ENCODE measurements at places on chromosomes 11 and 22.

DNA sequence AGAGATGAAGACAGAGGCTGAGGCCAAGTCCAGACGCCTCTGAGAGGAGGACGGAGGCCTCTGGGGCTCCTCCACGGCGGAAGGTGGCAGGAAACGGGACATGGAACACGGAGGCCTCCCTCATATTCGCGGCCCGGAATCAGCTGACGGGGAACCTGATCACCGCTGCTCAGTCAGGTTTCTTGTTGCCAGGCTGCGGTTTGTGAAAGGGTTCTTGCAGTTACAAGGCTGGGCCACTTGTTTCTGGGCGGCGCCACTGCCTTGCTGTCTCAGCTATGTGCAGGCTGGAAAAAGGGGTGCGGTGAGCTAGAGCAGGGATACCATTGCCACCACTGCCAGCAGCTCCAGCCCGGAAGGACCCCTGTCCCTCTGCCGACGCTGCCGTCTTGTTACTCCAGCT is 10.0 kb upstream of the MMP1 start:
- no peak for DNase-seq

DNA sequence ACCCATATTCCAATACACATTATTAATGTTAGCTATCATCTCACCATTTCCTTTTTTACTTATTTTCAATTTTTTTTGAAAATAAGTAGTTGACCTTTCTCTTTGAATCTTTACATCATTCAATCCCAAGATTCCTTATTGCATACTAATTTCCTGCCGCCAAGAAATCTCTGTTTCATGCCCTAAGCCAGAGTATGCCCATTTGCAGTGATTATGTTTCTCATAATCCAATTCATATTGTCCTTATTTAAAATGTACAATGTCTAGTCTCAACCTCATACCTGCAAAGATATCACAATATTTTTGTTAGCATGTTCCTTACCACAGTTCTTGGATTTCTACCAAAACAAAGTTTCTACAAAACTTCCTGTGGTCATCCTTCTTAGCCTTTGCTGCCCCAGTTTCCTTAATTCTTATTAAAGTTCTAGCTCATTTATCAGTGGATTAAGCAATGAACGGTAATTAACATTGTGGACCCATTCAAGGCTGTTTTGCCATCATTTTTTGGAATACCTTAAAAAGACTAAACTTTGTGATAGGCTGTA is 75.3 kb downstream of the CD44 start:
- no peak for DNase-seq

- DNase-seq = no peak
These were observed 438 bp upstream of the PLA2G3 start for GRCh38 chr22:31140746-31141145.

GRCh38 chr22:39997421-39997820 is 2.7 kb downstream of the FAM83F start:
- no peak for DNase-seq

- no peak for DNase-seq
These were observed 43.9 kb upstream of the VPREB1 start for GRCh38 chr22:22200569-22201184.

All from CD4-positive, alpha-beta T cell treated with Interleukin-1 beta for 1 hour (primary cell).